Activated CD8-positive, alpha-beta T cell treated with anti-CD3 and anti-CD28 coated beads for 36 hours (primary cell): ENCODE measurements at places on chromosomes 12 and 14. TPM values are rescaled to one million over a fixed set of nuclear protein-coding genes. Genes with fewer than 3 reads are reported as not detected.
A peak's percentile ranks its signal among the peaks of the same experiment; 100 is the strongest.

DNA sequence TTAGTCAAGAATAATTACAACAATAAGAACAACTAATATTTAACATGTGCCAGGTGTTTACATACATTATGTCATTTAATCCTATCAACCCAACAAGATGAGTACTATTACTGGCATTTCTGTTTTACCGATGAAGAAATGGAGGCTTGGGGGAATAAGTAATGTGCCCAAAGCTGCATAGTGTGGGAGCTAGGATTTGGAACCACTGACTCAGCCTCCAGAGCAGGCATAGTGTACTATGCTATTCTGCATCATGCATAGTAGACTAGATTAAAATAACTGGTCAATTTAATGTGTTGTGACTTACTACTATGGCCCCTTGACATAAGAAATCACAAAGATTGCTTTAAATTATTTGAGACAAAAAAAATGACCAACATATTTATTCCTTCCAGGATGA is 9.5 kb downstream of the GPR19 start:
- no peak for DNase-seq

DNA sequence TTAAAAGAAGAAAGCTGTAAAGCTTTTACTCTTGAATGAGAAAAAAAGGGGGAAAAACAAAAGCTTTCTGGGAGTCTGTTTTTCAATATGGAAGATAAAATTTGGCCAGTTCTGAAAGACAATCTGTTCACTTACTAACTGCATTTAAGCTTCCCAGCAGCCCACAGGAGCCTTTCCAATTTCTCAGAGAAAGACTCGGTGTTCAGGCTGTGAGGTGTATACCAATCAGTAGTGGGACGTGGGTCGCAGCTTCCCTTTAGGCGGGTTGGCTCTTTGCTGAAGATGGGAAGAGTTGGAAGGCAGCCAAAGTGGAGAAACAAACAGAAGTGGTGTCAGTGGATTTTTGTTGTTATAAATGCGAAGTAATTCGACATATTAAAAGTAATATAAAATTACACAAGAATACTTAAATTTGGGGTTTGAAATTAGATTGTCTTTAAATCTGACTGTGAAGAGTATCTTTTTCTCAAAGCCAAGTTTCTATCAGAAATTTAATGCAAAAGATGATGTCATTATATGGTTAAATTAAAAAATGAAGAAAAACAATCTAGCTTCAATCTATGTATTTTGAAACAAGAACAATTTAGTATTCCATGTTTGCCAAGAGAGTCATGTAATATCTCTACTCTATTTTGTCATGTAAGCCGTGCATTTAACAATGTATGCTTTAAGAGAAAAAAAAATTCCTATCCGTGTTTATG is 590.2 kb upstream of the ATXN7L3B start:
- no peak for DNase-seq

- DNase-seq = no peak
Observed at GRCh38 chr12:60259225-60259624, 663.4 kb downstream of the SLC16A7 start.

DNA sequence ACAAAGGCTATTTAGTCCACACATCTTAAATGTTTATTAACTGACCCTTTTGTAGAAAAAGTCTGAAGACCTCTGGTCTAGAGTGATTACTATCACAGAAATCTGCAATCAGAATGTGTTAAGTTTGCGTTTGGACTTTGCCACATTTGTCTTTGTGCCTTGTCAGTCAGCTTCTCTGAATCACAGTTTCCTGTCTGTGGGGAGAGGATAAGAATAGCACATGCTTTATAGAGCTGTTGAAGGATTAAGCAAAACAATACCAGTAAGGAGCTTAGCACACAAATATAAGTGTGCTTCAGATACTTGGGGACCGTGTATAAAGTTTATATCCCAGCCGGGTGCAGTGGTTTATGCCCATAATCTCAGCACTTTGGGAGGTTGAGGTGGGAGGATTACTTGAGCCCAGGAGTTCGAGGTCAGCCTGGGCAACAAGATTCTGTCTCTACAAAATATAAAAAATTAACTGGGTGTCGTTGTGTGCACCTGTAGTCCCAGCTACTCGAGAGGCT is 63.0 kb upstream of the BTG1 start:
- peak; percentile 39 for DNase-seq

- no peak for DNase-seq
Observed at GRCh38 chr14:49191380-49191779, 394.8 kb downstream of the RPS29 start.

- DNase-seq = peak; percentile 2
Observed at GRCh38 chr14:88452231-88452630, 66.8 kb downstream of the SPATA7 start.

GRCh38 chr12:14900521-14901227 is 15.0 kb upstream of the MGP start:
- DNase-seq = no peak

- no peak for DNase-seq
Observed at GRCh38 chr14:97584528-97584927, 787.3 kb downstream of the VRK1 start.

- peak; percentile 53 for DNase-seq
Observed at GRCh38 chr14:104685216-104685997, 4.0 kb upstream of the INF2 start.

DNA sequence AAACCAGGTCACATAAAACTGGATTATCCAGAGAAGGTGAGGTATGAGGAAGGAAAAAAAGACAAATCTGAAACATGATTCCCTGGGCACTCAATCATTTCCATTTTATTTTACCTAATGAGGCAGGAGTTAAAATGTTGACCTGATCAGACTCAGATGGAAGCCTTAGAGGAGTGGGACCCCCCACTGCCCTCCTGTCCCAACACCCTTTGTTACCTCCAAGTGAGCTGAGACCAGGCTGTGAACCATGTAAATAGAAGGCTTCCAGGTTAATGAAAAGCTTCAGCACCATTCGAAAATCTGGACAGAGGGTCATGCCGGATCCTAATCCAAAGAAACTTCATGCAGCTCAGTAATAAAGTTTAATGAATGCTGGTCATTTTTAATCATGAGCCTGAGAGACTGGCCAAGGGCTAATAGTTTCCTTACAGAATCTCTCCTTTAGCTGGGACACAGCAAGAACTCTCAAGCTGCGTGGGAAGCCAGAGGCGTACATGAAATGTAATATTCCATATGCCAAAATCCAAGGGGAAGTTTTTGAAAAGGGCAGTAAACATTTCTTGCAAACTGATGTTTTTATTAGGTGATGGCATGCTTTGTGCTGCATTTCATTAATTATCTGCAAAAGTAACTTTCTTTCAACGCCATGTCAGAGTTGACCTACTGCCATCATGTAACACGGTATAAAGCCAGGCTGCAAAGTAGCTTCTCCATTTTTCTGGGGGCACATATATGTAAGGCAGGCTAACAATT is 183.0 kb downstream of the PAX9 start:
- DNase-seq = no peak

DNA sequence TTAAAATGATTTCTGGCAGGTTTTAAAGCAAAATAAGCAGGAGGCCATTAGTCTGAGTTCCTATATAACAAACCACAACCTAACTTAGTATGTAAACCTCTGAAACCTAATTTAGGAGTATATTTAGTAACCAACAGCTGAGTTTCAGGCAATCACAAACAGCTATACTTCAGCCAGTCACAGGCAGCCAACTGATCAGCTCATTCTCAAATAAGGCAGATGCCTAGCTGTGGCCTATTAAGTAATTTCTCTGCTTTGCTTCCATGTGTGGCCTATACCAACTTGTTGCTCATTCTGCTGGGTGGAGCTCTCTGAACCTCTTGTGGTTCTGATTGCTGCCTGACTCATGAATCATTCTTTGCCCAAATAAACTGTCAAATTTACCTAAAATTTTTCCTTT is 408.9 kb upstream of the FBXO33 start:
- DNase-seq = no peak

- no peak for DNase-seq
Observed at GRCh38 chr12:113348849-113349536, 9.4 kb upstream of the PLBD2 start.

GRCh38 chr12:121214166-121214777 is 4.3 kb downstream of the P2RX4 start:
- DNase-seq = peak; percentile 55

GRCh38 chr12:104010121-104010520 is 39.9 kb downstream of the GLT8D2 start:
- DNase-seq = no peak

Gene MANSC4
- not detected for total RNA-seq

Gene DEPDC4
- 3.7 TPM for total RNA-seq

Gene TMCC3
- 0.11 TPM for total RNA-seq

Gene STAC3
- total RNA-seq = 1.7 TPM

Gene LRP6
- 2.0 TPM for total RNA-seq

Gene DHRS2
- 3.5 TPM for total RNA-seq
